ENCODE measurements at places on chromosomes 7 and 10. TPM values are rescaled to one million over a fixed set of nuclear protein-coding genes. Genes with fewer than 3 reads are reported as not detected.

GFRA1 gene
- total RNA-seq, result 0.36 TPM

WEE2 gene
- not detected for total RNA-seq

CYP26C1 gene
- total RNA-seq, result 4.7 TPM

HSPA12A gene
- total RNA-seq, result 1.6 TPM

MRLN gene
- total RNA-seq, result not detected

PAPSS2 gene
- 220 TPM for total RNA-seq

SPDYE1 gene
- not detected for total RNA-seq

SPDYE2 gene
- total RNA-seq, result not detected

EXOC4 gene
- total RNA-seq, result 41.7 TPM

PRSS2 gene
- not detected for total RNA-seq

OR2A42 gene
- total RNA-seq, result not detected

RELN gene
- 0.18 TPM for total RNA-seq

PAX2 gene
- not detected for total RNA-seq

KCNH2 gene
- total RNA-seq, result under 0.01 TPM

PAX4 gene
- not detected for total RNA-seq

Measured in cardiac atrium fibroblast (primary cell).